Stimulated activated naive CD8-positive, alpha-beta T cell treated with anti-CD3 and anti-CD28 coated beads, Interleukin-15, Interleukin-2, amounts not matched to agents 100 U/mL and 50 U/mL, for 24 hours (primary cell): ENCODE measurements at places on chromosomes 3 and 15.

GRCh38 chr3:51710631-51711351 lies 3.9 kb downstream of the GRM2 start:
- no peak for DNase-seq

GRCh38 chr3:186090901-186091300 lies 18.0 kb downstream of the ETV5 start:
- no peak for DNase-seq

- DNase-seq: no peak
These were observed 56.5 kb upstream of the GPD1L start for GRCh38 chr3:32049916-32050315.

- no peak for DNase-seq
These were observed 181.3 kb upstream of the CTDSPL start for GRCh38 chr3:37680401-37680800.

GRCh38 chr15:42154212-42154941 lies 2.1 kb downstream of the PLA2G4F start:
- no peak for DNase-seq

GRCh38 chr15:77074350-77074749 lies 3.4 kb upstream of the TSPAN3 start:
- no peak for DNase-seq
